ENCODE measurements at places on chromosomes 16 and 17.

DNA sequence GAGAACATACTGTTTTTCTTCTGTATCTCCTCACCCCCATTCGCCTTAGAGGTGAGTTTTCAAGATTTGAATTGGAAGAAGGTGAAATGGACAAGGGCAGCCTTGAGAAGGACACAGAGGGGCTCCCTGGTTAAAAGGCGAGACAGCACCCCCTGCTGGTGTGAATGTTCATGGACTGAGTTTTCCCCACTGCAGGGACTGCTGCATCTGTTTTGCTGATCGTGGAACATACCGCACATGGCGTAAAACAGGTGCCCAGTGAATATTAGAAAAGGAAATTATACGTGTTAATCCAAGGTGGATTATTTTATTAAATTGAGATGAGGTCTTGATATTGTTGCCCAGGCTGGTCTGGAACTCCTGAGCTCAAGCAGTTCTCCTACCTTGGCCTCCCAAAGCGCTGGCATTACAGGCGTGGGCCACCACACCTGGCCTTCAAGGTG lies 54.5 kb downstream of the NDE1 start:
- peak; percentile 82 for DNase-seq

GRCh38 chr16:4461250-4462085 lies 13.0 kb downstream of the NMRAL1 start:
- no peak for DNase-seq

DNA sequence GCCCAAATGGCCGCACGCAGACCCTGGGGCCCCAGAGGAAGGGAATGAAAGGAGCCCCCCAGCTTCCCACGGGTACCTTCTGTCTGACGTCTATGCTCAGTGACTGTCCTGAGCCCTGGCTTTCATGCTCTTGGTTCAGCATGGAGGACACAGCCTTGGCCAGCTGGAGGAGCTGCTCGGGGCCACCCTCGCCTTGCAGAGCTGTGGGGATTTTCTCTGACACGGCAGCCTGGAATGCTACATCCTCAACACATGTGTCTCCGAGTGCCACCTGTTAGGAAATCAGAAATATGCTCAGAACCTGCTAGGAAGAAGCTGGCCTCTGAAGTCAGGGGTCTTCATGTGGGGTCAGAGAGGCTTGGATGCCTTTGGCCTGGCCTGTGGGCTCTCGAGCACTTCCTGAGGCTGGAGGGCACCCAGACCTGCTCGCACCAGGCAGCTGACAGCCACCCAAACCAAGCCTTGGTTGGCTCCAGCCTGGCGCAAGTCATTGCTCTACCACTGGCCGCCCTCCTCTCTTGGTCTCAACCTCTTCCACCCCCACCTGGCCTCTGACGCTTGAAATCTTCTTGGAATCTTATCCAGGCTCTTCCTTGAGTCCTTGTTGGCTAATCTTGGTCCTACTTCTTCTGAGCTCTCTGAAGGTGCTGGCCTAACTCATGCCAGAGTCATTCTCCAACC lies 63.7 kb upstream of the BCO1 start:
- DNase-seq = no peak

DNA sequence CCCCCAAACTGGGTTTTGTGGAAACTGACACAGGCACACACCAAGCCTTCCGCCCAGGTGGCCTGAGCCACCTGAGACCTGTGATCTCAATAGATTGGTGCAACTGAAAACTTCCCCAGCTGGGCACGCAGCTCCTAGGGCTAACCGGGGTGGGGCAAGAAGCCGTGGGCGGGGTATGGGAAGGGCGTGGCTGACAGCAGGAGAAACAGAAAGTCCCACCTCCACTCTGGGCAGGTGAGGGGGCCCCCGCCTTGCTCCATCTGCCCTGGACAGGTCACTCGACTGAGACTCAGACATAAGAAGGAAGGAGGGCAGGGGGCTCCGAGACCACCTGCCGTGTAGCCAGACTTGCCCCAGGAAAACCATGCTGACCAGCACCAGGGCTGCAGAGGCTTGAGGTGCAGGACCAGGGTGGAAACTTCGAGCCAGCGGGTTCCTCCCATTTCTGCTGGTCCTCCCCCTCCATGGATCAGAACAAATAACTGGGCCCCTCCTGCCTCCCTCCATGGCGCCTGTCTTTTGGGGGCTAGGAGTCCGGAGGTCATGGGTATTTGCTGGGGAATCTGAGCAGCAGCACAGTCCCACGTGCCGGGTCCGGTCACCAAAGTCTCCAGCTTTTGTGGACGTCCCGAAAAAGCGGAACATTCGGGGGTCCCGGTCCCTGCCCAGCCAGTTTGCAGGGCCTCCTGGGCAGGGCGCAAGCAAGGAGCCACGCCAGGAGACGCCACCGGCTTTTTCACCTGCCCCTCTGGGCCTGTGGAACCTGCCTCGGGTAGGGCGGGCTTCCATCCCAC lies 1.3 kb downstream of the TIMP2 start:
- DNase-seq = peak; percentile 83

GRCh38 chr16:2151188-2152091 lies 3.0 kb downstream of the RAB26 start:
- DNase-seq = no peak

- DNase-seq = no peak
These were observed 18.1 kb upstream of the RHBDF2 start for GRCh38 chr17:76519048-76519966.

DNA sequence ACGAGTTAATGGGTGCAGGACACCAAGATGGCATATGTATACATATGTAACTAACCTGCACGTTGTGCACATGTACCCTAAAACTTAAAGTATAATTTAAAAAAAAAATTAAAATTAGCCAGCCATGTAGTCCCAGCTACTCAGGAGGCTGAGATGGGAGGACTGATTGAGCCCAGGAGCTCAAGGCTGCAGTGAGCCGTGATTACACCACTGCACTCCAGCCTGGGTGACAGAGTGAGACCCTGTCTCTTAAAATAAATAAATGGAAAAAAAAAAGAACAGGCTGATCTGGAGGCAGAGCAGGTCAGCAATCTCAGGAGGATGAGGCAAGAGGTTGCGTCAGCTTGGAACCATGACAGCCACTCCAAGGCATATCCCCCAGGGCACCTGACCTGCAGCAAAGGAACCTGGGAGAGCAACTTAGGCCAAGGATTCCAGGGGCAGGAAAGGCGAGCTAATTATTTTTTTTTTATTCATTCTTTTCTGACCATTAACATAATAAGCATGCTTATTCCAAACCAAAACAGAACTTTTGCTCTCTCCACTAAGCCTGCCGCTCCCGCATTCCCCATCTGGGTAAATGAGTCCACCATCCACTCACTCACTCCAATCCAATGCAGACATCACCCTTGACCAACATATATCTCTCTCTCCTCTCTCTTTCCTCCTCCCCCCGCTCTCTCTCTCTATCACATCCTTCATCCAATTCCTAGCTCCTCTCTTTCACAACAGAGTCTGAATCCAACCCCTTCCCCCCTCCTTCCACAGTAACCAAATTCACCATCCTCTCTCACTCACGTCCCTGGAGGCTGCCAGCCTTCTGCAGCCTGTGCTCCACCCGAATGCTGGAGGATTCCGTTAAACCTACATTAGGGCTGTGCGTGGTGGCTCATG lies 47.7 kb downstream of the TK2 start:
- DNase-seq = peak; percentile 15

DNA sequence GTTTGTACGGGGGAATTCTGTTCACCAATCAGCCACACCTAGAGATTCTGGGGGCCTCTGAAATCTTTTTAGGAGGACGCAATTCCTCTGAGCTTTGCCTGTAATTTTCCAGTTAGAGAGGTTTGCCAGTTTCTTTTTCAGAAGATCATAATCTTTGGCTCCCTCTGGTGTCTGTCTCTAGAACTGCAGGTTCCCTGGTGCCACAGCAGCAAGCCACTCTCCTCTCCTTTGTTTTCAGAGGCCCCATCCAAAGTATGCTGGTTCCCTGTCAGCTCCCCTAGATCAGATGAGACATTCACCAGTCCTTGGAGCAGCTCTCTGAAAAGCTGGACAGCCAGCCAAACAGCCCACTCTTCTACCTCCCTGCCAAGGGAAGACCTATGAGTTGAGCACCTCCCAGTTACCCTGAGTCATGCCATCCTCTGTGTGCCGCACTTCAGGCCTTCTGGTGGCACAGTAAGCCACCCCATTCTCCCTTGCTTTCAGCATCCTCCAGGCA lies 36.1 kb downstream of the RNF112 start:
- DNase-seq = peak; percentile 78

GRCh38 chr16:87829622-87829980 lies 39.7 kb downstream of the SLC7A5 start:
- DNase-seq = no peak

- no peak for DNase-seq
These were observed 45.2 kb upstream of the GSG1L start for GRCh38 chr16:28108590-28109247.

- peak; percentile 30 for DNase-seq
These were observed 3.9 kb downstream of the KRT12 start for GRCh38 chr17:40862985-40863733.

DNA sequence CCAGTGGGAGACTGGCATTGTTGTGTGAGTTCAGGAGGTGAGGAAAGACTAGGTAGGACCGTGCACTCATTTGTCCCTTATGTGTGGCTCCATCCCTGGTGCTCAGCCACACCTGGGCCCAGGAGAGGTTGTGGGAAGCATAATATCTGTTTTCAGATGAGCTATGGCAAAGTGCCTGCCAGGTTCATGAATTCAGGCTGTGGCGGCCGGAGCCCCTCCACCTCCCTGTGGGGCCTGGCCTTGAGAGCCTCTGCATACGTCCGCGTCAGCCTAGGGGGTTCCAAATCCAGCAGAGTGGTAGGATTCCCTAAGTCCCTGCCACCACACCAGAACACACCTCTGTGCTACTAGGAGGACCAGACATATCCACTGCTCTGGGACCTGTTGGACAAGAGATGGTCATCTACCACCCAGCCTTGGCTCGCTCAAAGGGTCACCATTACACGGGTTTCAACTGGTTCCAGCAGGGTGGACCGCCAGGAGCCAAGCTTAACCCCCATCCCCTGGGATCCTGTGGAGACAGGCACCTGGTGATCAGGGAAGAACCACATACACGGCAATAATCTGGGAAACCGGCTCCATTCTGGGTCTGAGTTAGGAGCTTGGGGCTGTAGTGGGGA lies 2.0 kb downstream of the B3GNT9 start:
- no peak for DNase-seq

DNA sequence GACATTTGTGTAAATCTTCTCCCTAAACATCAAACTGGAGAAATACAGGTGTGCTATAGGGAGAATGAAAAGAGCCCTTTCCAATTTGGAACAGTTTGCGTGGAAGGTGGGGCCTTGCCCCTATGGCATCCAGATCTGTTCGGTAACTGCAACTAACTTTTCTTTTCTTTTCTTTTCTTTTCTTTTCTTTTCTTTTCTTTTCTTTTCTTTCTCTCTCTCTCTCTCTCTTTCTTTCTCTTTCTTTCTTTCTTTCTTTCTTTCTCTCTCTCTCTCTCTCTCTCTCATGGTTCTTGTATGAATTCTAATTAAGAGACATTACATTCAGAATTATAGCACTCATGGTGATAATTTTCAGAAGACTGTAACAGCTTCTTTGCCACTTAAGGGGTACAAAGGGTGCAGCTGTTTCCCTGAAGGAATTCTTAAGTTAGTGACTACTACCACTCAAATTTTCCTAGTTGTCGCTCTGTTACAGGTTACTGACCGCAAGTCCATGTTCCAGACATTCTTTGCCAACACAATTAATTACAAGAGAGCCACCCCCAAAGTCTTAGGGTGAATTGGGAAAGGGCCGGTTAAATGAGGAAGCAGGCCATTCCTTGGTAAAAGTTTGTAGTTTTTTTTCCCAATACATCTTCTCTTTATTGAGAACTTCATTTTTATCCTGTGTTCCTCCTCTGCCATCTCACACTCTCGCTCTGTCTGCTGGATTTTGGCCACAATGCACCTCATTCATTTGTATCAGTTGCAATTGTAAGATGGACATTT lies 69.8 kb downstream of the KSR1 start:
- no peak for DNase-seq

DNA sequence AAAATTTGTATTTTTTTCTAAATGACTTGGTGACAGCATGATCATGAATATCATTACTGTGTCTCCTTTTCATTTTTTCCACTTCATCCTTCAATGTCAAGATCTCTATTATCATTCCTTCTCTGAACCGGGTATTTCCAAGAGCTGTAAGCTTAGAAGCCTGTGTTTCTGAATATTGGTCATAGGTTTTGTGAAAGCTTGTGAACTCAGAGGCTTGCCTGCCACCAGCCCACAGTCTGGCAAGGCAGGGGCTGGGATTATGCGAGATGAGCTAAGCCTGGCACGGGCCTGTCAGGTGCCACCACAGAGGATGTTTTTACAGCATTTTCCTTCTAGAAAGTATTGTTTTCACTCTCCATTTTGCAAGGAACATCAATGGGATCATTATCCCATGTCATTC lies 92.8 kb downstream of the MYH10 start:
- DNase-seq = no peak

DNA sequence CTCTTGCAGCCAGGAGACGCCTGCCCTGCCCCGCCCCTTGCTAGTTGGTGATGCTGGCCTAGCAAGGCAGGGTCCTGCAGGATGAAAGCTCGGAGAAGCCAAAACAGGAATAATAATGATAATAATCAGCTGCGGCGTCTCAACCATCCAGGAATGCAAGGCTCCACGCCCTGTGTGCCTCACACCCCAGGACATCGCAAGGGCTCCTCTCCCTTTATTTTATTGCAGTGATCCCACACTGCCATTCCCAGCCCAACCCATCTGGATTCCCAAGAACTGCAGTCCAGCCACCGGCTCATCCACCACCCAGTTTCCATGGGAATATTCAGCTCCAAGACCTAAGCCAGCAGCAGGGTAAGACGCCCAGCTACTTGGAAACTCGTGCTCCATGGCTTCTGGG lies 21.0 kb upstream of the ZNF652 start:
- no peak for DNase-seq

- DNase-seq = no peak
These were observed 12.6 kb upstream of the GPT2 start for GRCh38 chr16:46871597-46871996.

DNA sequence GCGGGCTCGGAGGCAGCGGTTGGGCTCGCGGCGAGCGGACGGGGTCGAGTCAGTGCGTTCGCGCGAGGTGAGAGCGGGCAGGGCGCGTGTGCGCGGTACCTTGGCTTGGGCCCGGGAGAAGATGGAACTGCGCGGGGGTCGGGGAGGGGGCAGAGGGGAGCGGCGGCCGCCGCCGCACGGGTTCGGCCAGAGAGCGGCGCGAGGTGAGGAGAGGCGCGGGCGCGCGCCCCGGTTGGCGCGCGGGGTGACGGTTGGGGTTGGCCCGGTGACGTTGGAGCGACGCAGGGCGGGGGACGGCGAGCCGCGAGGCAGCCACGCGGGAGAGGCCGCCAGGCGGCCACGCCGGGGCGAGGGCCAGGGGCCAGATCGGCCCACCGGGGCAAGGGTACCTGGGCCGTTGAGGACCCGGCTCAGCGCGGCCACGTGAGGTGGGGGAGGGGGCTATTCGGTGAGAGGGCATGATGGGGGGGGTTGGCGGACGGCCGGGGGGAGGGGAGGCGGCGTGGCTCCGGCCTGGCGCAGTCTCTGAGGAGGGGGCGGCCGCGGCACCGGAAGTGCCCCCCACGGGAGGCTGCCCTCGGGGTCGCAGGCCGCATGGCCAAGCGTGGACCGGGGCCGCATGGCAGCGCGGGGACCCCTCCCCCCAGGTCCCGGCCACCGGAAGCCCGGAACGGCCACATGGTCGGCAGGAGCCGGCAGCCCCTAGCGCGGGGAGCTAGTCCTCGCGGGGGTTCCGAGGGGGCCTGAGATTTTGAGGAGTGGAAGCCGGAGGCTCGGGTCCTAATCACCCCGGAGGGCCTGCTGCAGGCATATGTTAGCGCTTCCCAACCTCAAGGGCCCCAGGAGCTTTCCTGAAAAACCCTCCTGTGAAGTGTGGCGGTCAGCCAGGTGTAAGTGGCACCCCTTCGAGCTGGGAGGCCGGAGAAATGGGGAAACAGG lies 527 bp downstream of the EIF5A start:
- DNase-seq = peak; percentile 63
